ENCODE measurements at places on chromosomes 11 and 22.
A peak's percentile ranks its signal among the peaks of the same experiment; 100 is the strongest.

DNA sequence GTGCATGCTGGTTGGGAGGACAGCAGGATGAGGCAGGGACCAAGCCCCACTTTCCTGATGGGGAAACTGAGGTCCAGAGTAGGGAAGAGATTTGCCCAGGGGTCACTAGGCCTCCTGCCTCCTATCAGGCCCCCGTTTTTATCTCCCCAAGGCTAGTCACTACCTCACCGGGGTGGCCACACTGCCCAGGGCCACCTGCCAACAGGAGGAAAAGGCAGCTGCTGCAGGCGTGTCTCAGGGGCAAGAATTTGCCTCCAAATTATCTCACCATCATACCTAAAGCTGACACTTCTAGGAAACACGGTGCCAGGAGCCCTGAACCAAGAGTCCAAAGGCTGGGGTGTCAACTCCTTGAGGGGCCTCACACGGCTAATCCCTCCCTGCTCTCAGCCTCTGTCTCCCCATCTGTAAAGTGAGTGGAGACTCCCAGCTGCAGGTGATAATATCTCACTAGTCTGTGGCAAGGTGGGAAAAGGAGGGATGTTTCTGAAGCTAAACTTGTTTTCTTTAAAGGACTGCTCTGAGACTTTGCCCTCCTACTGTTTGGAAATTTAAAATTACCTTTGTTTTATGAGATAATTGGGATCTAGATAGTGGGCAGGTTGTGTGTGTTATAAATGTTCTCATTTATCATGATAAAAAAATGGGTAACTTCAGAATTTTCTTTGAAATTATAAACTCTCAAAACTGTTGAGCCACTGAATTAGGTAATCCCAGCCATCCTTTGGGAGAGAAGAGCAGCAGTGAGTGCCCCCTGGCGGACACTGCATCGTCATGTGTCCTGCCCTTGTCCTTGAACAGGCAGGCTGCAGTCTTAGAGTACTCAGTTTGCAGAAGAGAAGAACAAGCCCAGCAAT is 60.0 kb downstream of the MYO7A start:
- DNase-seq, result peak; percentile 73

GRCh38 chr11:114110952-114111947 is 51.7 kb downstream of the ZBTB16 start:
- DNase-seq, result no peak

GRCh38 chr22:46727813-46728364 is 10.2 kb downstream of the CERK start:
- no peak for DNase-seq

GRCh38 chr22:26086359-26086758 is 82.9 kb upstream of the SEZ6L start:
- DNase-seq, result peak; percentile 56

DNA sequence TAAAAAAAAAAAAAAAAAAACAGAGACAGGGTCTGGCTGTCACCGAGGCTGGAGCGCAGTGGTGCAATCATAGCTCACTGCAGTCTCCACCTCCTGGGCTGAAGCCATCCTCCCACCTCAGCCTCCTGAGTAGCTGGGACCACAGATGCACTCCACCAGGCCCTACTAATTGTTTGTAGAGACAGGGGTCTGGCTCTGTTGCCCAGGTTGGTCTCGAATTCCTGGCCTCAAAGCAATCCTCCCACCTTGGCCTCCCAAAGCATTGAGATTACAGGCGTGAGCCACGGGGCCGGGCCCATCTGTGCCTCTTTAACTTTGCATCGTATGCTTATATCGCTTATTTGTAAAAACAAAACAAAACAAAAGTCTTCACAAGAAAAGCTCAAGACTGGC is 3.1 kb downstream of the CPT1A start:
- DNase-seq, result no peak

- DNase-seq, result no peak
Observed at GRCh38 chr11:128318856-128319474, 268.4 kb downstream of the ETS1 start.

DNA sequence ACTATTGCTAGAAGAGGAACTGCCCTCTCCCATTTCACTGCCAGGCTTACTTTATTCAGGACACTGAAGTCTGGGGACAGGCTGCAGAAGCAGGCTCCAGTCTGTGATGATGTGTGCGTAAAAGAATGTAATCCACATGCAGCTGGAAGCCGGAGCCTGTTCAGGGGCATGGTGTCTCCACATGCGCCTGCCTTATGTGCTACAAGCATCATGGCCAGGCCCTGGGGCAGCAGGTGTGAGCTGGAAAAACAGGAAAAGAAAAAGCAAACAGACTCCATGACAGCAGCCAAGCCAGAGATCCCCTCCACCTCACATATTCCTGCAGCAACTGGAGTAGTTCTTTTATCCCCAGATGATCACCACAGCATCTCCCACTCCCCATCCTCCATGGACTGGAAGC is 33.4 kb downstream of the ARFGAP2 start:
- DNase-seq, result no peak

GRCh38 chr11:76685831-76686230 is 15.3 kb upstream of the LRRC32 start:
- DNase-seq, result no peak

- no peak for DNase-seq
Observed at GRCh38 chr11:75558939-75559843, 2.9 kb upstream of the SERPINH1 start.

DNA sequence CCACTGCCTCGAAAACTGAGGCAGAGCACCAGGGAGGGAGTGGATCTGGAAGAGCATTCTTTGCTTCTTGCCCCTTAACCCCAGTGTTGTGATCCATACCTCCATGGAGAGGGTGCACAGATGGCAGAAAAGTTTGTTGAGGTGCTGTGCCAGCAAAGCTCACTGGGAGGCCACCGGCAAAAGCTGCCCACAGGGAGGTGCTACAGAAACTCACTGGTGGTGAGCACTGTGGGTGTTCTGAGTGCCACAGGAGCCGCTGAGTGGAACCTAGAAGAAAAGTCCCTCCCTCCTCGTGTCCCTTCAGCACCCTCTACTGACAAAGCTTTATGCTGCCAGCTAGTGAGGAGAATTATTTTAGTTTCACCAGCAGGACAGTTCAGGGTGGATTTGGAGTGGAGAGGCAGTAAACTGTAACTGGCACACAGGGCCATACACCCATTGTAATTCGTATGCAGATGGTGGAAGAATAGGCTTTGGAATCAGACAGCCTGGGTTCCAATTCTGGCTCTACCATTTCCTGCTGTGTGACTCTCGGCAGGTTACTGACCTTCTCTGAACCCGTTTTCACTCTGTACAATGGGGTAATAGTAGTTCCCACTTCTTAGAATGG is 84.6 kb downstream of the SWAP70 start:
- peak; percentile 73 for DNase-seq

DNA sequence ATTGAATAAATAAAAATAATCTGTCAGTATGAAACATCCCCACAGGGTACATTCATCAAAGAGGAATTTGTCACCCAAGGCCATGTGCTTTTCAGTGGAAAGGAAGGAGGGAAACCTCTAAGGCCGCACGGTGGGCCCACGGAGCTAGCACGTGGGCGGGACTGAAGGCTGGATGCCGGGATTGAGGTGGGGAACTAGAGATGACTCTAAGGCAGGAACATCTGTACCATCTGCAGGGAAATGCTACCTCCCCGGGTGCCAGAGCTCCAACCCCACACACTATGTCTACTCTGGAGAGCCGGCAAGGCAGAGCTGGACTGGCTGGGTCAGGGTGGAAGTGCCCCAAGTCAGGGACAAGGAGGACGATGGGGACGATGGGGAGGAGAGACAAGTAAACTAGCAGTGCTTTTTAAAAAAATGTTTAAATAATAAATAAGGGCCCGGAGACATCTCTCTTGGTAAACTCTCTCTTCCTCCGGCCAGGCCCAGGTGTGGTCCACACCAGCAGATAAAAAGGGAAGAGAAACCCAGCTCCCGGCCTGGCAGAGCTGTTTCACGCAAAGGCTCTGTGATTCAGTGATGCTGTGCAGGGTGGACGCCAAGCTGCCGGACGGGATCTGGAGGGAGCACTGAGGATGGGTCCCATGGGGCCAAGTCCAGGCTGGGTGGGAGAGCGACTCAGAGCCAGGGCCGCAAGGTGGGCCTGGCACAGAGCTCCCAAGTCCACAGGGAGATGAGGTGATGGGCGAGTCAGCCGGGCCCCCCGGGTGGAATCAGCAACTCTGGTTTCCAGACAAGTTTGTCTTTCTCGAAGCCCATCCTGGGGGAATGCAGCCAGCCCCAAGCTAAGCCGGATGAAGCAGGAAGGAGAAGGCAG is 5.8 kb downstream of the LIF start:
- DNase-seq, result no peak

DNA sequence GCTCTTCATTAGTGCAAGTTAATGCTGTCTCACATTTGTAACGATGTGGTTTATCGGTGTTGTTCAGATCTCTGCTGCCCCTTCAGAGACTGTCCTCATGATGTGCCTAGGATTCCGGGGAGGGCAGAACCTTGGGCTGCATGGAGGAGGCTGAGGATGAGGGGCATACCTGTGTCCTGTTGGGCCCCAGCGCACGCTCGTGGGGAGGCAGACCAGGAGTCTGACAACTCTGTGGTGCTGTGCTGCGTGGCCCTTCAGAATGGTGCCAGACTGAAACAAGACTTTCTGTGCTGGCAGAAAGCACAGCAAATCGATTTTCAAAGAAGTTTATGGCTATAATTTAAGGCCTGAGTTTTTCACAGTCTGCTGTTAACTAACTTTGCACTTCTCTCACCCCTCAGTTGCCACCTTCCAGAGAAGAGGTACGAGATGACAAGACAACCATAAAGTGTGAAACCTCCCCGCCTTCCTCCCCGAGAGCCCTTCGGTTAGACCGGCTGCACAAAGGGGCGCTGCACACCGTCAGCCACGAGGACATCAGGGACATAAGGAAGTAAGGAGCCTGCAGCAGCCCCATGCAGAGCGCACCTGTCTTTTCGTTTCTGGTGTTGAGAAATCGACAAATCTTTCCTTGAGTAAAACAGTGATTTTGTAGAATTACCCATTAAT is 44.3 kb upstream of the CTTN start:
- DNase-seq, result no peak

DNA sequence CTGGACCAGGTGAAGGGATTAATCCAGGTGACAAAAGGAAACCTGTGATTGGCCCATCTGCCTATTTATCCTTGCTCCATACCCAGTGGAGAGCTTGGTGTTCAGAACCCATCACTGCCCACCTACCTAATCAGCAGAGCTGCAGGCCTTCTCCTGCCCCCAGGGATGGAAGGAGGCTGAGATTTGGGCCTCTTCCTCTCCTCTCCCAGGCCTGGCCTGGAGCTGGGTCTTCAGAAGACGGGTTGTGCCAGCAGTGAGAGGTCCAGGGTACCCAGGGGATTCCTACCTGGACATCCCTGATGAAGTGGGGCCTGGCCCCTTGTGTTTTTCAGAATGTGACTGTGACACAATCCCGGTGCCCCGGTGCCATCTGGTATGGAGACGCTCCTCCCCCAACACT is 80.3 kb upstream of the MYOD1 start:
- peak; percentile 50 for DNase-seq

- DNase-seq, result no peak
Observed at GRCh38 chr11:16993495-16993894, 20.7 kb downstream of the PLEKHA7 start.

DNA sequence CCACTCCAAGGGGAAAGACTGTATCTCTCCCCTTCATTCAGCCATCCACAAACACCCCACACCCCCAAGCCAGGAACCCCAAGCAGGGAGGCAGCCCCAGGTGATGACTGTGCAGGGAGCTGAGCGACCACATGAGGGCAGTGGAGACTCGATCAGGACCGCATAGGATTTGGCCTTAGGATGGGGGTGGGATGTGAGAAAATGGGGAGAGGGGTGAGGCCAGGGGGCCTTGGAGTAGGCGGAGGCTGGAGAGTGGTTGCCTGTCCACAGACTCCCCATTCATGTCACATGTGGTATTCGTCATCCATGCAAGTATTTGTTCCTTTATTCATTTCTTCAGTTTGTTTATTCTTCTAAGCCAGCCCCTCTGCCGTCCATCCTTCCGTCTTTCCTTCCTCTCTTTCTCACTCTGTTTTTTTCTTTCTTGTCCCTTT is 2.7 kb upstream of the RHOD start:
- DNase-seq, result peak; percentile 50

DNA sequence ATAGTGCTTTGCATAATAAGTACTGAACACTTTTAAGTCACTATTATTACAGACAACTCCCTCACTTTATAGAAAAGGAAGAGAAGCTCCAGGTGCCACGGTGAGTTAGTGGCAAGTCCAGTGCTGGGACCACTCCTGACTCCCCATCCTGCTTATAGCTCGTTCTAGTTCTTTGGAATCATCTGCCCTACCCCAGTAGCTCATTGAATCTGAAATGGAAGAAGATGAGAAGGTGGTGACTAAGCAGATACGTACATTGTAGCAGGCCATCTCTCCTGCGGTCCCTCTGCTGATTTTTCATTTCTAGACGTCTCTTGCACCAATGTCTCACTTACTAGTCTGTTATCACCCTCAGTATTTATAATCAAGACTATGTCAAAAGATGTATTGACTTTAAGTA is 21.6 kb downstream of the MMP20 start:
- no peak for DNase-seq

- no peak for DNase-seq
Observed at GRCh38 chr11:1049071-1049405, 12.5 kb upstream of the MUC6 start.

DNA sequence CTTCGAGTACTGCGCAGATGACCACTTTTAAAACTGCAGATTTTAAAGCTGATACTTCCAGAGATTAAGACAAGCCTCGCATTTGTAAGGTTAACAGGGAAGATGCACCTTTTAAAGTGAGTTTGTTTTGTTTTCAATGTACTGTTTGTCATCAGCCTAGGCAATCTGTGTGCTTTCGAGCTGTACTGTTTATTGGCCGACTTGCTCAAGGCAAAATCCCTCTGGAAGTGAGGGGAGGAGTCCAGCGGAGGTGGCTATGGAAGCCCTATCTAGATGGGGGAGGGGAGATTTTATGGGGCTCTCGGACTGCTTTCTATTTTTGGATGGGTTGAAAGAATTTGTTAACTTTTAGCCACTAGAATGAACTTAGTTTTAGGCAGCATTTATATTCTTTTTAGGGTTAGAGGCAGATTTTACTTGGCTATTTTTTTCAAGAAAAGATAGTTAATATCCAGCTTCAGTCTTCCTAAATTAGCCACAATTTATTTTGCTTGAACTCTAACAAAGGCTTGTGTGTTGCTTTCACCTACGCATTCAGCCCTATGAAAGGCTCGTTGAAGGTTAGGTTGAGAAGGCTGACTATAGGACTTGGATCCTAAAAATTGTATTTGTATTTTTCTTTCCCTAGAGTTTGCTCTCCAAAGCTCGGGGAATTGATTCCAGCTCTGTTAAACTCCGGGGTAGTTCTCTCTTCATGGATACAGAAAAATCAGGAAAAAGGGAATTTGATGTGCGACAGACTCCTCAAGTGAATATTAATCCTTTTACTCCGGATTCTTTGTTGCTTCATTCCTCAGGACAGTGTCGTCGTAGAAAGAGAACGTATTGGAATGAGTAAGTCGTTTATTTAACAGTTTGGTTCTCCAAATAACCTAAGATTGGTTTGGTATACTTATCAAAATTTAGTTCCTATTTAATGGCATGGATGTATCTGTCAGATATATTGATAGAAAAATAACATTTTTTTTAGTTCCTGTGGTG is 2.1 kb downstream of the WEE1 start:
- DNase-seq, result peak; percentile 71

DNA sequence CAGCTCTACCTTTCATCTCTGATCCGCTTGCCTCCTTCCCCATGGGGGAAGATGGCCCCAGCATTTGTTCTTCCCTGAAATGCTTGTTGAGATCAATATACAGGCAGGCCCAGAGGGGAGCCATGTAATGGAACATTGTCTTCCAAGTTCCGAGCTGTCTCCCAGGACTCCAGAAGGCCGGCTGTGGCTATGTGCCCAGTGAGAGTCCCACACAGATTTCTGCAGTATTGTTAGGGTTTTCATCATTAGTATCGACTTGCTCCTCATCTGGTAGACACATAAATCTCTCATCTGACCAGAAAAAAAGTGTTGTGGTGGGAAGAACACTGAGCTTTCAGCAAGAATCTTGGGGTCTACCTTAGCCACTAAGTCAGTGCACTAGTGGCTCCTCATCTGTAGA is 163.4 kb downstream of the TRIM29 start:
- no peak for DNase-seq
